ENCODE measurements at places on chromosomes 12 and 14.

DNA sequence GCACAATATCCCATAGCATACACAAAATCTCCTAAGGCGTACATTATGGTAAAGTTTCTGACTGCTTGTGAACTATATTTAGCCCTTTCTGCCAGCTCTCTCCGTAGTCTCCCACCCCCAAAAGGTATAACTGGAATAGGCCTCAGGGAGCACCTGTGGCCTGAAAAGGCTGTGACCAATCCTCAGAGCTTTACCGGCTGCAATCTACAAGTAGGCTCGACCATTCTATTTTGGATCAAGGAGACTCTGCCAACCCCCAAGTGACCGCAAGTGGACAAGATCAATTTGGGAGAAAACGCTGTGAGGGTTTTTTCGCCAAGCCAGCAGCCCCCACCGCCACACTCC is 1.2 kb downstream of the PPTC7 start:
- DNase-seq: no peak

GRCh38 chr12:58395056-58395455 is 453.7 kb downstream of the ATP23 start:
- no peak for DNase-seq

- DNase-seq: no peak
Measured at GRCh38 chr12:75289753-75290152, 40.4 kb downstream of the CAPS2 start.

DNA sequence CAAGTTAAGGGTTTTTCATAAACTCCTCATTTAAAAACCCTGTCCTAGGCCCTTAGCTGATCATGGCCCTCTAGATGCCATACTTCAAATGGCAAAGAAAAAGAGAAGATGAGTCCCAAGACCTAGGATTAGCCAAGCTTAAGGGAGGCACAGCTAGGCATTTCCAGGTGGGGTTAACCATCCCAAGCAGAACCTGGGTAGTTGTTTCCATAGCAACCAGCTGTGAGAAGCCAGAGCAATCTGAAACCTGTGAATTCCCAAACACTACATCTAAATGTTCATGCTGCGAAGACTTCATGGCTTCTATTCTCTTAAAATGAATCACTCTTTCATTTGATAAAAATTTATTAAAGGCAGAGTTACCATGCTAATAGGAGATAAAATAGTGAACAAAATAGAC is 372.9 kb downstream of the C12orf50 start:
- no peak for DNase-seq

DNA sequence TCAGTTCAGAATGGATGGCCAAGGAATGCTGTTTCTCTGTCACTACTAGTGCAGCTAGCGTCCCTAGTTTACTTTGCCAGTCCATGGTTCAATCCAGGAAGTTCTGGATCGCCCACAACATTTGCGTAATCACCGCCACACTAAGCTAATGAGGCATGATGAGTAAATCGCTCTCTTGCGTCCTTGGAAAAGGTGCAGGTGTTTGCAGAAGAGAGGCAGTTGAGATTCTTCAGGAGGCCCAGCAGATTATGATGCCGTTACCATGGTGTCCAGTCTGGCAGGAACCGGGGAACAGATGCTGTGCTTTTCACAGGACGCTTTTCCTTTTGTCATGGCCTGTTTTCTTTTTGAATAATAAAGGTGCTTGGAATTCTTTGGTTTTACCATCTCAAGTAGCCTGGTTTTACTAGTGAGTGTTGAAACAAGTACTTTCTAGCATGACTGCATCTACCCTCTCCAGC is 9.0 kb downstream of the TPH2 start:
- DNase-seq: no peak

DNA sequence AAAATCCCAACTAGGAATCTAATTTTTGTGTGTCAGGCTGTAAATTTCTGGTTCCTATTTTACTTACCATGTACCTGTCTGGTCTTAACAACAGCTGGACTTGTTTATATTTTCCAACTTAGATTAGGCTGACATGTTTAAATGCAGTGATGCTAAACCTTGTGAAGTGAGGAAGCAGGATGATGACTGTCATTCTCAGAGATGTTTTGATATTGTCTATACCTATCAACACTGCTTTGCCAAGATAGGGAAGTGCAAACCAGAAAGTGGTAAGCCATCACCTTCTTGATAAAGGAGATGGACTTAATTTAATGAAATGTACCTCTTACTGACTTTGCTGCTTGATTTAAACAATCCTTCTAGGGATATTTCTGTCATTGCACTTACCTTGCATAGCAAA is 2.1 kb downstream of the BICD1 start:
- DNase-seq: no peak

- no peak for DNase-seq
Measured at GRCh38 chr12:120960657-120961056, 17.7 kb upstream of the HNF1A start.

DNA sequence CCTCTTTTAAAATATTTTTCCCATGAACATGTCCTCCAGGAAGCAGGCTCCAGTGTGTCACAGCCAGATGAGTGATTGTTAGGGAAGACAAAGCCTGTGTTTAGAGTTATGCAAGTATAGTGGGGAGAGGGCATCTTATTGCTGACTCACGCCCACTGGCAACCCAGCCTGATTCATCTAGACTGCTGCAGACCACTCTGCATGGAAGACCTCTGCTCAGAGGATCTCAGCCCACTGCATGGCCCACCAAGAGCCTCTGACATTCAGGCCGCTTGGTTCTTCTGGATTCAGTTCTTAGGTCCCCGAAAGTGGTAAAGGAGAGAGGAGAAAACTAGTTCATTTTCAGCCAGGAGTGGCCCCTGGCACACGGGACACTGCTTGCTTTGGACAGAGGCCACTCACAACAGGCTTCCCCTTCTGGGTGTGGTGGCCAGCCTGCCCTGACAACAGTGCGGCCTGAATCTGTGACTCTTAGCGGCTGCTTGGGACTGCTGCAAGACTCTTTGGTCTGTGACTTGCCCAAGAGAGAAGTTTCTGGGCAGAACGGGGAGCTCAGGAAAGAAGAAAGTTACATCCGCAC is 266.3 kb downstream of the ZFP36L1 start:
- DNase-seq: no peak

- DNase-seq: no peak
Measured at GRCh38 chr12:2411616-2412304, 359.0 kb downstream of the CACNA1C start.

GRCh38 chr12:117300174-117300573 is 61.3 kb downstream of the NOS1 start:
- no peak for DNase-seq

DNA sequence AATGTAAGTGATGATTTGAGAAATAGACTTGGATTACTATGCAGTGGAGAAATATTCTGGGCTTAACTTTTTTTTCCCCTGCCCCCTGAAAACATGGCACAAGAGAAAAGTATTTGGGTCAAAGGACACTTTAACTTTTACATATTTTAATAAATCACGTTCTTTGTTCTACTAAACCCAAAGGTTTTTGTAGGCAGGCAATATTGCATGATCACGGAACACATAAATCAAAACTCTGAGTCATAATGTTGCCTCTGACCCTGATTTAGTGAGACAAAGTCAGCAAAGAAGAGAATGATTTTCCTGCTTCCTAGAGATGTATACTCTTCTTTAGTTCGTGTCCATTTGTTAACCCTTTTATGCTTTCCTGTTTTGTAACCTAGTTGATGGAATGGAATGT is 38.0 kb downstream of the ABCD2 start:
- DNase-seq: no peak

- no peak for DNase-seq
Measured at GRCh38 chr12:100656856-100657255, 83.4 kb downstream of the GAS2L3 start.

DNA sequence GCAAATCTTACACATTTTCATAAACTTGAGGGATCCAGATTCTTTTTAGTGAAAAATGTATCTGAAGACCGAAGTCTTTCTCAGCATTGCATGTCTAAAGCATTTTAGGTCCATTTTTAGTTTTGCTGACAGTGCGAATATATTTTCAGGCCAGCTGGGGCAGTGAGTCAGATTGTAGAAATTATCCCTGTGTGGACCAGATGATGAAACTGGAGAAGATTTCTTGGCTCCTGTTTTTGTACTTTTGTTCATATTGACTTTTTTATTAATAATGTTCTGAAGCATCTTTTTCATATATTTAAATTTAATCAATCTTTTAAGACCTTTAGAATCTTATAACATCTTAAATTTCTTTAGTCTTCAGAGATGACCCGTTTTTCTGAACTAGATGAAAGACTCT is 173.1 kb downstream of the FLRT2 start:
- DNase-seq: no peak

- no peak for DNase-seq
Measured at GRCh38 chr14:101184572-101184971, 281.1 kb upstream of the RTL1 start.

DNA sequence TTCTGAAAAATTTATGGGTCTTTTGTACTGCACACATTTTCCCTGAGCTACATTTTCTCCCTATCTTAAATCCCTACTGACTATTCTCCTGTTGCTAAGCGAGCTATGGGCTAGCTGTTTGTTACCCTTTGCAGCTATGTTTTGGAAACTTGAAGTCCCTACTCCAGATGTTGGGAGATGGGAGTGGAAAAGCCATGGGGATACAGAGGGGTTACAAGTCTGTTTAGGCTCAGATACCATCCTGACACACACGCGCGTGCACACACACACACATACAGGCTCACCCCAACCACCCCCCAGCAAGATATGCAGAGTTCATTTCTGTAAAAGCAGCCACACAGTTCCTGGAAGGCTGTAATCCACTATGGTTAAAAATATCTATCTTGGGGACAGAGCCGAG is 15.8 kb downstream of the ATP5MC2 start:
- DNase-seq: no peak

- DNase-seq: no peak
Measured at GRCh38 chr12:29008786-29009185, 140.3 kb upstream of the FAR2 start.

- no peak for DNase-seq
Measured at GRCh38 chr12:78559416-78559815, 305.2 kb upstream of the SYT1 start.

- DNase-seq: no peak
Measured at GRCh38 chr12:12818701-12819100, 5.6 kb downstream of the DDX47 start.

DNA sequence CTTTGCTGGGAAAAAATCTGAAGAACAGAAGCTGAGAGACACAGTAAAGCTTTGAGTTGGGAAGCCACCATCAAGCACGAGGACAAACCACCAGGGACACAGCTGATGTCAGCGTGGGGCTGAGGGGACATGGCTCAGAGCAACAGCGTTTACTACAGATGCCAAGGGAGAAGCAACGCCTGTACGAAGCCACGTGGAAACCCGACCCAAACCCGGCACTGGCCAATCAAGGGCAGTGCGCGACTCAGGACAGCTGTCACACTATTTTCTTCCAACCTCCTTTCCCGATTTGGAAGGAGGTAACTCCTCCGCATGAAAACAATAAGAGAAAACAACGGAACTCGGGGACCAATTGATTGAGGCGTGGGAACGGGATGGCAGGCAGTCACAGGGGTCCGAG is 20.2 kb upstream of the CHGA start:
- DNase-seq: no peak

- no peak for DNase-seq
Measured at GRCh38 chr14:51094282-51094821, 553 bp downstream of the TRIM9 start.

GRCh38 chr14:96949594-96949993 is 152.4 kb downstream of the VRK1 start:
- no peak for DNase-seq

DNA sequence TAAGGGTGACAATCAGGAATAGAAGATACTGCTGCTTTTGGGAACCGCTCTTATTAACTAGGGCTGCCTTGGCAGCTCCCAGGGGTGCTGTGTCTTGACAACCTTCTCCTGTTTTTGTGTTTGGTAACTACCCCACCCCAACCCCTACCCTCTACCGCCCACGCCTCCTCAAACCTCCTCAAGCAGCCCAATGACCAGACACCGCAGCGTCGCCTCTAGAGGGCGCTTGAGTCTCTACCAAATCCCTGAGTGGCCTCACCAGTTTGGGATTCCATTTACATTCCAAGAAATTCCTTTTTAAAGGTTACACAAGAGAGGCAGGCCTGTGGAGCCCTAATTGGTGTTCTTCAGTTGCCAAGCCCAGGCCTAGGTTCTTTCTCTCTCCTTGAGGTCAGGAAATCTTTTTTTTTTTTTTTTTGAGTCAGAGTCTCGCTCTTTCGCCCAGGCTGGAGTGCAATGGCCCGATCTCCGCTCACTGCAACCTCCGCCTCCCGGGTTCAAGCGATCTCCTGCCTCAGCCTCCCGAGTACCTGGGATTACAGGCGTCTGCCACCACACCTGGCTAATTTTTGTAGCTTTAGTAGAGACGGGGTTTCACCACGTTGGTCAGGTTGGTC is 72.4 kb upstream of the USP44 start:
- DNase-seq: no peak

- DNase-seq: no peak
Measured at GRCh38 chr14:93315575-93315974, 17.3 kb downstream of the BTBD7 start.

- DNase-seq: no peak
Measured at GRCh38 chr12:54169036-54169435, 19.7 kb downstream of the SMUG1 start.

All from activated CD8-positive, alpha-beta memory T cell treated with anti-CD3 and anti-CD28 coated beads for 4 hours (primary cell).